ENCODE measurements at places on chromosomes 6 and 20.

- no peak for DNase-seq
Observed at GRCh38 chr6:96721227-96721626, 116.0 kb downstream of the GPR63 start.

- no peak for DNase-seq
Observed at GRCh38 chr6:148566664-148567350, 180.0 kb upstream of the UST start.

- no peak for DNase-seq
Observed at GRCh38 chr6:44258325-44258863, 1.1 kb upstream of the SLC35B2 start.

DNA sequence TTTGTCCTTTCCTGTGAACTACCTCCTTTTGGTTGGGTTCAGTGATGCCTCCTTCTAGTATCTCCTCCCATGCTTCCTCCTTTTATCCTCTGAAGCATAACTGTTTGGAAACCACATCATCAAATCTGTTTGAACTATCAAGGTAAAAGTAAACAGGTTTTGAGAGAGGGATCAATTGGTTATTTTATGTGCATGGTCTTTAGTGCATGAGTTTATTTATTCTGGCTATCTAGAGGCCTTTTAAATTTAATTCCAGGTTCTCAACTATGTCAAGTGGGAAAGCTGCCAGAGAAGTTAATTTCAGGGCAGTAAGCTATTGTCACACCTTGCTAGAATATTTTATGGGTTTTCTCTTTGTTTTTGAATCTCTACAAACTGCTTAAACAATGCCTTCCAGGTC is 54.1 kb downstream of the WASF1 start:
- no peak for DNase-seq

- DNase-seq = no peak
Observed at GRCh38 chr6:163095401-163095800, 319.1 kb upstream of the QKI start.

DNA sequence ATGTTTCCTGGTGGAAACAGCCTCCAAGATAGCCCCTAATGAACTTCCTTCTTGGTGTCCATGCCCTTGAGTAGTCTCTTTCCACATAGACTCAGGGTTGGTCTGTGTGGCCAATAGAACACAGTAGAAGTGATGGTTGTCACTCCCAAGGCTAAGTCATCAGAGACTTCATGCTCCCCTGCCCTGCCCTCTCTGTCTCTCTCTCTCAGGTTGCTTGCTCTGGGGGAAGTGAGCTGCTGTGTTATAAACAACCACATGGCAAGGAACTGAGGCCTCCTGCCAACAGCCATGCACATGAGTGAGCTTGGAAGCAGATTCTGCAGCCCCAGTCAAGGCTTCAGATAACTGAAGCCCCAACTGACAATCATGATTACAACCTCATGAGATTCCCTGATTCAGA is 85.3 kb upstream of the SLC22A16 start:
- DNase-seq = no peak

DNA sequence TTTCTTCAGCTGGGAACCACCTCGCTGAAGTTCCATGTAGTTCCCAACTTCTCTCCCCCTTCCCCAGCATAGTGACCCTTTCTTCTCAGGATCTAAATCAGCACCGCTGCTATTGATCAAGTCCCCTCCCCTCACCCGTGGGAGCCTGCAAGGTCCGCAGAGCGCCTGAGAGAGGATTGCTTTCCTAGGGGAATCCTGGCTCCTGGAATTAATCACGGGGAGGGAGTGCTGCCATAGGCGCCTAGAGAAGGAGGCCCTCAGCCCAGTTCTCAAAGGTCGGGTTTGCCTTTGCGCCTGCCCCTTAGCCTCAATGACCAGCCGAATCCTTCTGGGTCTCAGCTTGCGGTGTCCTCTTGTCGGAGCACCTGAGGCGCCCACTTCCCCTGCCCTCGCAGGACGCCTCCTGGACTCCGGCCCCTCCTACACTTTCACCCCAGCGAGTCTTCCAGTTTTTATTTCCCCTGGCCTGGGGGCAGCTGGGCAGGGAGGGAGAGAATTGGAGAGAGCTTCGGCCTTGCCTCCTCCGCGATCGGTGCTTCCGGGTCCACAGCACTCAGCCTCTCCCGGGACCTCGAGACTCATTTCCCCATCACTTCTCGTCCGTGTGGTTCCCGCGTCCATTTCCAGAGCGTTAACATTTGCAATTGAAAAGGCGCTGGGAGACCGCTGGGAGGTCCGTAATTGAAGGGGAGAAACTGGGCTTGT is 3.1 kb upstream of the NKX2-2 start:
- no peak for DNase-seq

DNA sequence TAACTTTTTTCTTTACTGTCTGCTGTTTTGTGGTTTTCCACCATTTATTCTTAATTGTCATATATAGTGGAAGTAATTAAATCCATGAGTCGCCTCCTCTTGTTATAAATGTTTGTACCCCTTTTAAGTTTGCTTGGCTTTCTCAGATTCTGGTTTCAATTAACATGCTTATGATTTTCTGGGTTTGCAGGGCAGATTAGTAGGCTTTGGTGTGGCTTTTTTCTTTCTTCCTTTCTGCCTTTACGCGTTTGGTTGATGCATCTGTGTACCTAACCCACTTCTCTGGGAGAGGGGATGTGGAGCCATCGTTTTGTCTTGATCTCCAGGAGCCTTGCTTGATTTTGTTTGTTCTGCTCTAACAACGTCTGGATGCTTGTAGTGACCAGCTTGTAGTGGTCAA is 100.4 kb downstream of the JARID2 start:
- DNase-seq = no peak

GRCh38 chr20:23161244-23161891 is 75.2 kb upstream of the CD93 start:
- no peak for DNase-seq

DNA sequence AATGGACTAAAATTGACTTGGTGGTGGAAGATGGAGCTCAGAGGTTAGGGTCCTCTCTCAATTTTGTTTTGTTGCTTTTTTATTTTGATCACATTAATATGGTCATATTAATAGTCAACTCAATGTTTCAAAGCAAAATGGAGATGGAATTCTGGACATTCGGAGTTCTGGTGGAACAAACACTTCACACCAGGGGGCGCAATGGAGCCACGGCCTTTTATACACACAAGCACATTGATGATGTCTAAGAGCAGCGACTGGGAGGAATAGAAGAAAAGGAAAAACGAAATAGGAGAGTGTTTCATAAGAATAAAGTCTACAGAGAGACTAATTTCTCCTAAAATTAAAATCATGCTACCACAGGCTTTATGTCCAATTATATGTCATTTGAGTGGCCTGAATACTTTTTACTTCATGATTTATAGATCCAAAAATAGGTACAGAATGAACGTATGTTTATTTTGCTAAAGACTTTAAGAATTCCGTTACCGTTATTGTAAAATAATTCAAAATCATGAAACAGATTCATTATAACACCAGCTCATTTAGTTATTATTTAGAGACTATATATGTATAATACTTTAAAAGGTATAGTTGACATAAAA is 197.6 kb upstream of the SASH1 start:
- no peak for DNase-seq

- DNase-seq = no peak
Observed at GRCh38 chr20:41702647-41703046, 84.5 kb upstream of the CHD6 start.

DNA sequence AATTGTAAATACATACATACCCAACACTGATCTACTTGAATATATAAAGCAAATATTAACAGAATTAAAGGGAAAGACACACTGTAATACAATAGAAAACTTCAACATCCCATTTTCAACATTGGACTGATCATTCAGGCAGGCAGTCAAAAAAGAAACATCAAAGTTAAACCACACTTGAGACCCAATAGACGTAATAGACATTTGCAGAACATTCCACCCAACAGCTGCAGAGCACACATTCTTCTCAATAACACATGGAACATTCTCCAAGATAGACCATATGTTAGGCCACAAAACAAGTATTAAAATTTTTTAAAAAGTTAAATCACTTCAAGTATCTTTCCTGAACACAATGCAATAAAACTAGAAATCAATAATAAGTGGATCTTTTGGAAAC is 698.2 kb downstream of the COL12A1 start:
- no peak for DNase-seq

- peak; percentile 17 for DNase-seq
Observed at GRCh38 chr6:137415127-137415833, 78.9 kb downstream of the OLIG3 start.

GRCh38 chr6:5746053-5746758 is 260.5 kb downstream of the NRN1 start:
- DNase-seq = no peak

DNA sequence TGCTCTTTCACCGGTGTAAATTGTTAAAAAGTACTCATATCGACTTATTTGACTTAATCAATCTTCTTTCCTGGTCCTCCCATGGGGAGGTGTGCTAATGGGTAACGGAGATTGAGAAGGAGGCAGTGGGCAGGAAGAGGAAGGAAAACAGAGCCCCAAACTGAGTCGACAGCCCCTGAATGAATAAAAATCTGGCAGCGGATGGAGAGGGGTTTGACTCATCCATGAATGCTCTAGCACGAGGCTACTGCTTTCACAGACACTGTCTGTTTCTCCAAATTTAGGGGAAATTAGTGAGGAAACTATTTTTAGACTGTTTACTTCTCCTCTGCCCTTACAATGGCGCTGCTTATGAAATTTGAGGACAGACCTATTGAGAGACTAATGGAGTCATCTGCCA is 142.2 kb upstream of the ATXN1 start:
- DNase-seq = no peak
